Pancreas (tissue), 10 donors: ENCODE measurements at places on chromosomes 12 and 14.
A peak's percentile ranks its signal among the peaks of the same experiment; 100 is the strongest.

GRCh38 chr12:120822832-120823503 is 81.2 kb downstream of the SPPL3 start:
- DNase-seq, result no peak

GRCh38 chr12:117343296-117343695 is 18.1 kb downstream of the NOS1 start:
- no peak for DNase-seq

- peak; percentile 74 for DNase-seq
These were observed 248.6 kb downstream of the ZFP36L1 start for GRCh38 chr14:68544081-68544892.

- DNase-seq, result no peak
These were observed 627 bp downstream of the HOXC8 start for GRCh38 chr12:54009171-54010052.

DNA sequence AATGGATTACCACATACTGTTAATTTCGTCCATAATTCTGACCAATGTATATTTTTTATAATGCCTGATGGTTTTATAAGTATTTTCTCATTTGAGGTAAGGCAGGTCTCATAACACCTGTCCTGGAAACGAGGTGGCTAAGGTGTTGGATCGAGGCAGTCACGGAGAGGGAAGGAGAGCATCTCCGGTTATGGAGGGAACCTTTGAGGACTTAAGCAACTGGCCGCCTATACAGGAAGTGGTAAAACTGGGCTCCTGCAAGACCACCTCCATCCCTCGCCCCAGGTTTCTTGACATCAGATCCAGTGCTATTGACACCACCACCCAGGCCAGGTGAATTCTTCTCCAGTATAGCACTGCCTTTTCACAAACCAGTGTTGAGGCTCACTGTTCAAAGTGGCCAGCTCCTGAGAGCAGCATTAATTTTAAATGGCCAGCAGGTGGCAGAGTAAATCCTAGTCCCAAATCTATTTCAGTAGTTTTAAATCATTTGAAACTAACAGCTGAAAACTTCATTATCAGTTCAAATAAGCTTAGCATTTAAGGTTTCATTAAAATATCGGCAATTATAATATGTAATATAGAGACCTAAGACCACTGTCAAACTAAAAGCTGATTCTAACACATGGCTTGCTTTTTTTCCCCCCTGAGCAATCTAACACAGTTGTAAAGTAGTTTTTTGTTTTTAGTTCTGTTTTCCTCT is 100.8 kb downstream of the PPM1A start:
- DNase-seq, result no peak

GRCh38 chr12:130563323-130563722 is 152.8 kb downstream of the RIMBP2 start:
- DNase-seq, result no peak

DNA sequence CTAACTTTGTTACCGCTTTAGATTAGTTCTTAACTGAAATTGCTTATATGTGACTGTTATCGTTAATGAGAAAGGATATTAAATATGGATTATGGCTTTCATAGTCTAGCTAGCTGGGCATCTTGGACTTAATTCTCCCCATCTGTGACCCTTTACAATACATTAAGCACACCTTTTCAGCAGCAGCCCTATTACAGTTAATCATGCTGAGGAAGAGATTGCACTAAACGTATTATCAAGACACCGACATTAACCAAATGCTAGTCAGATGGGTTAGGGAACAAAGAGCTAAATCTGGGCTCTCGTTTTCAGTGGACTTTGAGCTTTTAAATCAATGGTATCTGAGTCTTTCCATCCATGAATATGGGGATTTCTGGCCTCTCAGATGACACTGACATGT is 447.5 kb upstream of the DCN start:
- DNase-seq, result no peak

- DNase-seq, result peak; percentile 2
These were observed 70.5 kb upstream of the DIO3 start for GRCh38 chr14:101490771-101491170.
